ENCODE measurements at places on chromosomes 6 and 20.

- no peak for DNase-seq
These were observed 109.9 kb downstream of the CD2AP start for GRCh38 chr6:47587493-47587892.

- DNase-seq: no peak
These were observed 538 bp upstream of the GRM1 start for GRCh38 chr6:146028252-146028795.

DNA sequence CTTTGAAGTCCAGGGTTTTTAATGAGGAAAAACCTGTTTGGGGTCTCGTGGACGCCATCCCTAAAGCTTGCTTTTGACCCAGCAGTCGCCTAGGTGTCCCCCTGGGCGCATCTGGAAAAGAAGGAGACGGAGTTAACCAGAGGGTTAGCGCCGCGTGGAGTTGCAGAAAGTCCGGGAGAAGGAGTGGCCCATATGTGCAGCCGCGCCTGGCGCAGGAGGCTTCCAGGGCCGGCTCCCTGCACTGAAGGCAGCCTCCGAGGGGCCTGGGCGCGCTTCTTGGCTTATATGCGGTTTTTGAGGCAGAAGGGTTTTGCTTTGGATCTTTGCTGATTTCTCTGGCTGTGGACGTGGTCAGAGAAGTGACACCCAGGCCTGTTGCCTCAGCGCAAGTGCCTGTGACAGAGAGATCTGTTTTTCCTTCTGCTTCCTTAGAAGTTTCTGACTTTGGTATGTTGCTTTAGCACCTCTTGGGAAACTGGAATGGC is 987 bp downstream of the TMEM181 start:
- peak; percentile 71 for DNase-seq

- DNase-seq: no peak
These were observed 228.1 kb downstream of the EPM2A start for GRCh38 chr6:145507239-145507638.

DNA sequence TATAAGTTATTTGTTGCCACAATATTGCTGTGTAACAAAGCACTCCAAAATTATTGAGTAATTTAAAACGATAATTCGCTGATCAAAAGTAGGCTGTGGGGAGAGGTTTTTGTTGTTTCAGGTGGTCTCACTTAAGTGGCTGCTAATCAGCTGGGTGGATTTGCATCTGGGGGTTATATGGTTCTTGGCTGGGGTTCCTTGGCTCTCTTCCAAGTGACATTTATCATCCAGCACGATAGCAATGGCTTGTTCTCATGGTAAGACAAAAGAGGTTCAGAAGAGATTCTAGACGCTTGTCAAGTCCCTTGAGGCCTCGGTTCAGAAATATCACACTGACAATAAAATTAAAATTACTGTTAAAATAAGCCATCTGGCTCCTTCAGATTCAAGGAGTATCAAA is 1648.8 kb downstream of the GRIK2 start:
- peak; percentile 21 for DNase-seq

GRCh38 chr20:53539516-53539915 is 54.1 kb downstream of the ZNF217 start:
- no peak for DNase-seq

GRCh38 chr6:18359237-18359885 is 27.8 kb upstream of the RNF144B start:
- DNase-seq: no peak

GRCh38 chr20:57530327-57530981 is 5.5 kb upstream of the CTCFL start:
- no peak for DNase-seq

- DNase-seq: no peak
These were observed 379.8 kb downstream of the UTRN start for GRCh38 chr6:144664947-144665346.

GRCh38 chr6:111580401-111580800 is 25.3 kb downstream of the TRAF3IP2 start:
- no peak for DNase-seq

GRCh38 chr20:10633718-10634117 is 40.1 kb downstream of the JAG1 start:
- no peak for DNase-seq

- no peak for DNase-seq
These were observed 30.9 kb downstream of the VEGFA start for GRCh38 chr6:43800746-43801494.

GRCh38 chr20:24027229-24027628 is 38.6 kb upstream of the GGTLC1 start:
- no peak for DNase-seq

GRCh38 chr6:131844243-131844841 is 36.5 kb downstream of the ENPP1 start:
- DNase-seq: no peak

DNA sequence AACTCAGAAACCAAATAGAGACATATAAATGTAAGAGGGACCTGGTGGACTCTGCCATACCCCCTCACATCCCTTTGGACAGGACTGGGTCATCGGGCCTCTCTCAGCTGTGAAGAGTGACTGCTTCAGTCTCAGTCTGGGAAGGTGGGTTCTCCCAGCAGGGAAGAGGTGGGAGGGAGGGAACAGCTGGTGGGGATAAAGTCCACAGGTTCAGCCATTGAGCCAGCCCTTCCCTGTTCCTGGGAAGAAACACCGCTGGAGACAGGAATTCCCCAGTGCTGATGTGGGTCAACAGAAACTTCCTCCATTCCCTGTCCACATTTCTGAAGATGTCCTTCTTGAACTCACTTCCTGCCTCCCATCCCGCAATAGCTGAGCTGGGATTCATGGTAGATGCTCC is 209.2 kb upstream of the PMEPA1 start:
- DNase-seq: no peak

DNA sequence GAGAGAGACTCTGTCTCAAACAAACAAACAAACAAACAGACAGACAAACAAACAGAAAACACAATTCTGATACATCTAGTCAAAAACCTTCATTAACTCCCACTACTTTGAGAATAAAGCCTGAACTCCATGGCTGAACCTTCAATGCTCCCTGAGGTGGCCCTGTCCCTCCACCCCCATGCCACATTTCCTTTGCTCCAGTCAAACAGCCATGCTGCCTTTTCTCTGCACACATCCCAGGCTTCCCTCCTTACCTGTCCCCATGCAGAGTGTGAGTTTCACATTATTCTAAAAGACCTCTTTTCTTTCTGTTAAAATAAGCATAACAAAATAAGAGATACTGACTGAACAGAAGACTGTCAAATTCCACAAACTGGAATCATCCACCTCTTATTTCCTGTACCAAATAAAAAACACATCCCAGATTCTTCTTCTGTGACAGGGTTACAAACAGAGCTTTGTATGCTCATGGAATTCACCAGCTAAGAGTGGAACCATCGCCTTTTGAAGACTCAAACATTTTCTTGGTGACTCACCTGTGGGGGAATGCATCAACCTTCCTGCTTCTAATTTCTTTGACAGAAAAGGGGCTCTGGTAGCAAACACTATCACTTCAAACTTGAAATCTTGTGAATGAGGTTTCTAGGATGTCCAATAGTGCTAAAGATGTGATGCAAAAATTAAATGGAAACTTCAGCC is 71.0 kb upstream of the SLC22A16 start:
- no peak for DNase-seq

- DNase-seq: no peak
These were observed 30.9 kb upstream of the EDN3 start for GRCh38 chr20:59269411-59270025.

GRCh38 chr6:127185437-127185995 is 67.0 kb downstream of the RSPO3 start:
- no peak for DNase-seq

- DNase-seq: no peak
These were observed 82.1 kb downstream of the PSMG4 start for GRCh38 chr6:3340894-3341293.

- no peak for DNase-seq
These were observed 15.4 kb upstream of the IP6K3 start for GRCh38 chr6:33761922-33762629.

DNA sequence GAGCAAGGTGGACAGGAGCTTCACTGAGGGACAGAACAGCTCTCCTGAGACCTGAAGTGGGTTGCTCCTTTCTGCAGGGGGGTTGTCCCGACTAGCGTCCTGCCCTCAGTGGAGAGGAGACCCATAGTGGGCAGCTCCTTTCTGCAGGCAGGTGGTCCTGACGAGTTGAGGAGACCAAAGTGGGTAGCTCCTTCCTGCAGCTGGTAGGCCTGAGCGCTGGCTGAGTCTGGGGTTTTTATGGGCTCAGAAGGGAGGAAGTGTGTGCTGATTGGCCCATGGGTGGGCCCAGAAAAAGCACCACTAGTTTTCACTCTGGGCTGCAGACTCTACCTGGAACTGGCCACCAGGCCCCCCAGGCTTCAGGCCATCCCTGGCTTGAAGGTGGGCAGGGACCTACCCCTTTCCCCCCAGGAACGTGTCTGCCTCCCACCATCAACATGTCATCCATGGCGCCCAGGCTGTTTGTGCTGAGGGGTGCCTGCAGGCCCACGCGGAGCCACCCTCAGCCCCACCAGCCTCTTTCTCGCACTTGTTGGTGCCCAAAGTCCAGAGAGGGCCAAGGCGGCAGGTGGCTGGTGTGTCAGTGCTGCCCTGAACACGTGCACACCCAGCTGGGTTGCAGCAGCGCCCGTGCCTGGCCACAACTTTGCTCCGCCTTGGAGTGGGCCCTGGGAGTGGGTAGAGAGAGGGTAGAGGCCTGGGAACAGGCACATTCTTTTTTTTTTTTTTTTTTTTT is 1.6 kb upstream of the DEK start:
- no peak for DNase-seq

DNA sequence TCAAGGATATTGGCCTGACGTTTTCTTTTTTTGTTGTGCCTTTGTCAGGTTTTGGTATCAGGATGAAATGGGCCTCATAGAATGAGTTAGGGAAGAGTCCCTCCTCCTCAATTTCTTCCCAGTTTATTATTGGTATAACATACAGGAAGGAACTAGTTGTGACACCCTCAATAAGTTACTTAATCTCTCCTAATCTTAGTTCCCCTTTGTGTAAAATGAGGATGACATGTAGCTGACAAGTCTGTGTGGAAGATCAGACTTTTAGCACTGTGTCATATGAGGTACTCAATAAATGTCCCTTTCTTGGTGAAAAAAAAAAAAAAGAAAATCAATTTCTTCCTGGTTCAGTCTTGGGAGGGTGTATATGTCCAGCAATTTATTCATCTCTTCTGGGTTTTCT is 155.8 kb downstream of the PDE7B start:
- DNase-seq: no peak

GRCh38 chr20:61760731-61761130 is 304.9 kb downstream of the TAF4 start:
- DNase-seq: no peak

DNA sequence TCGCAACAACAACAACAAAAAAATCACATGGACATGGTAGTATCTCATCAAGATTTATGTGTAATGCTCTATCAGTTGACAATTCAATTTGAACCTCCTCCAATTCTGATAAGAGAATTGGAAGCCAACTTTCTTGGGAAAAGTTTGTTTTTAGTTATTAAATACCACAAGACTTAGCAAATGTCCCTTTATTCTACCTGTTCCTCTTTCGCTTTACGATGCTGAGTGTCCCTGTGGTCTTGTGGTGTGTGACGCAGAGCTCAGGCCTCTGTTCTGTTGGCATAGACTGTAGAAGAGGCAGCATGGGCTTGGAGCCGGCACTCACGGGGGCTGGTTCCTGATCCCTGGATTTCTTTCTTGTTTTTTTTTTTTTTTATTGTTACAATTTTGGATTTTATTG is 76.7 kb downstream of the PSMB1 start:
- DNase-seq: no peak

GRCh38 chr6:56751604-56752003 is 108.9 kb upstream of the DST start:
- no peak for DNase-seq

DNA sequence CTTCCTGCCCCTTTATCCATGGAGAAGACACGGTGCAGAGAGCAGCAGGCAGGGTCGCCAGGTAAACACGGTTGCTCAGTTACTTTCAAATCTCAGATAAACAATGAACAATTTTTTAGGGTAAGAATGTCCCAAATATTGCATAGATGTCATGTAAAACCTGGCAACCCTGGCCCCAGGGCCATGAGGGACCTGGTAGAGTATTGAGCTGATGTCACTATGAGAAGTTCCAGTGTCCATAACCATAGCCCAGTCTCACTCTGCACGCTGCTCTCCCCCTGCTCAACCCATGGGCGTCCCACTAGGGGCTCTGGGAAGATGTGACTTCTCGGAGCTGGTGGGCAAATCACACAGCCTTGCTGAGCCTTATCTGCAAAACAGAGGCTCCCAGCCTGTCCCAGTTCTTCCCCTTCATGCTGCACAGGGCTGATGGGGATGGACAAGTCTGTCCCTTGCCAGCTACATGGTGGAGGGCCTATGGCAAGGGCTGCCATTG is 71.3 kb upstream of the TOP1 start:
- no peak for DNase-seq

DNA sequence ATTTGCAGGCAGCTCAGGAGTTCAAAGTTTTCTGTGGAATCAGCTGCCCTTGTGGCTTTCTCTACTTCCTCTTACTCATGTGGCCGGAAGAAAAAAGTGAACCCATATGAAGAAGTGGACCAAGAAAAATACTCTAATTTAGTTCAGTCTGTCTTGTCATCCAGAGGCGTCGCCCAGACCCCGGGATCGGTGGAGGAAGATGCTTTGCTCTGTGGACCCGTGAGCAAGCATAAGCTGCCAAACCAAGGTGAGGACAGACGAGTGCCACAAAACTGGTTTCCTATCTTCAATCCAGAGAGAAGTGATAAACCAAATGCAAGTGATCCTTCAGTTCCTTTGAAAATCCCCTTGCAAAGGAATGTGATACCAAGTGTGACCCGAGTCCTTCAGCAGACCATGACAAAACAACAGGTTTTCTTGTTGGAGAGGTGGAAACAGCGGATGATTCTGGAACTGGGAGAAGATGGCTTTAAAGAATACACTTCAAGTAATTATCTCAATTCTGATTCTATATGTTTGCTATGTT is 1.1 kb downstream of the MGME1 start:
- no peak for DNase-seq

GRCh38 chr20:57647006-57647932 is 27.0 kb upstream of the ZBP1 start:
- DNase-seq: no peak

- DNase-seq: no peak
These were observed 107.0 kb downstream of the ESR1 start for GRCh38 chr6:151914484-151914883.

DNA sequence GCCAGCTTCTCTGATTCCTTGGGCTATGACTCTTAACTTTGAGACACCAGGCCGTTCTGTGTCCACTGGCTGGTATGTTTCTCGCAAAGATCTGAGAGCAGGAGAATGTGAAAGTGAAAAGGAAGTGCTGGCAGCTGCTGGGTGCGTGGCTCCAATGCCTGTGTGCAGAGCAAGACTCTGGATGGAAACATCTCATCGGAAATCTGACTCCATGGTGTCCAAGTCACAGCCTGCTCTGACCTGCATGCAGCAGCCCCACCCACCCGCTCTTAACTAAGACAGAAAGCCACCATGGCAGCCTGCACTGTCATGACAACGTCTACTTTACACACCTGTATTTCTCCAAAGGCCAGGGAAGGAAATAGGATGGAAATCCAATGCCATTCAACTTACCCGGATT is 66.3 kb upstream of the MPC1 start:
- DNase-seq: no peak

DNA sequence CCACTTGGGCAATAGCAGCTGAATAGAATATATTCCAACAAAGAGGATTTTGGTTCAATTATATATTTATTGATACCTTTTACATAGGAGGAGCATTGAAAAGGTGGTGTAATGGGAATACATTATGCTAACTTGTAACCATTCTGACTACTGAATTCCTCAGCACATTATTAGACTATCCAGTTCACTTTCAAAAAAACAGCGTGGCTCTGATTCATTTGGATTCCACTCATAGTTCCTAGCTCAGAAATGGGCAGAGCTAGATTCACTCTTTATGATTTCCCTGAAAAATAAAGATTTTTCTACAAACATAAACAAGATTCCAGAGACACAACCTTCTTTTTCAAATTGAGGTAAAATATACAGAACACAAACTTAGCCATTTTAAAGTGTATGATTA is 9.2 kb upstream of the TRERF1 start:
- no peak for DNase-seq

Data from NCI-H1417 (cell line).